Activated gamma-delta T cell treated with anti-CD3 and anti-CD28 coated beads, Interleukin-2, amount 50 U/mL, for 16 hours (primary cell): ENCODE measurements at places on chromosomes 6 and 20.

- no peak for DNase-seq
These were observed 324.2 kb downstream of the UBE3D start for GRCh38 chr6:82741325-82741995.

DNA sequence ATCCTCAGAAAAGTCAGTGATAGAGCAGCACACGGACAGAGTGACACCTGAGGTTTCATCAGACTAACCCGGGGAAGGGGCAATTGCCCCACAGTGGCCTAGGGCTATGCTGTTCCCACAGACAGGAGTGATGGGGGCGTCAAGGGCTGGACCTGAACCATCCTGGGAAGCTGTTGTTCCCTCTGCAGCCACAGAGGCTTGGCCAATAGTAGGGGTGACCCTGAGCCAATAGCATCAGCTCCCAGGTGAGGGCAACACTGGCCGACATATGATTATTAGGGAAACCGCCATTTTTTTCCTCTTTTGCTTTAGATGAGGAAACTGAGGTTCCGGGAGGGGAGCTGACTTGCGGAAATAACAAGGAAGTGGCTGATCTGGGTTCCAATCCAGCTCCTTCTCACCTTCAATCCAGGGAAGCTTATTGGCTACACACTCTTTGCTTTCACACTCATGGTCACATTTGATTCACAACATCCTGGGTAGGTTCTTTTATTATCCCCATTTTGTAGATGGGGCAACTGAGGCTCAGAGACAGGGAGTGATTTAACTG lies 126.0 kb downstream of the BMP7 start:
- DNase-seq: no peak

DNA sequence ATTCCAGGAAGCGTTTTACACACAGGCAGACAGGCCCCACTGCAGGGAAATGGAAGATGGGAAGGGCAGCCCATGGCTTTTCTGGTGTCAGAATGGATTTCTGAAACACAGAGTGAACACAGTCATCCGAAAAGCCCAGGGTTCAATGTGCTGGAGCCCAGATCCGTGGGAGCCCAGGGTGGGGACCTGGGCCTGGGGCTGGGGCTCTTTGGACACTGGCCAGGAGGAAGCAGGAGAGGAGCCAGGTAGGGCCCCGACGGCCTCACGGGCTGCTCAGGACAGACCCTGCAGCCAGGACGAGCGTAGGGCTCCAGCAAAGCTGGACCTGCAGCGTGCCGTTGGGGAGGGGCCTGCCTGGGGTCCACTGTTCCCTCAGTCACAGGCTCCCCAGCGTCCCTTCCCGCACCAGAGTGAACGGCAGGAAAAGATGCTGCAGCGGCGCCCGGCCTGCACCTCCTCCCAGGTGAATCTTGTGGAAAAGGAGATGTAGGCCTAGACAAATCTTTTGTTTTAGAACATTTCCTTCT lies 24.3 kb upstream of the LSM14B start:
- no peak for DNase-seq

DNA sequence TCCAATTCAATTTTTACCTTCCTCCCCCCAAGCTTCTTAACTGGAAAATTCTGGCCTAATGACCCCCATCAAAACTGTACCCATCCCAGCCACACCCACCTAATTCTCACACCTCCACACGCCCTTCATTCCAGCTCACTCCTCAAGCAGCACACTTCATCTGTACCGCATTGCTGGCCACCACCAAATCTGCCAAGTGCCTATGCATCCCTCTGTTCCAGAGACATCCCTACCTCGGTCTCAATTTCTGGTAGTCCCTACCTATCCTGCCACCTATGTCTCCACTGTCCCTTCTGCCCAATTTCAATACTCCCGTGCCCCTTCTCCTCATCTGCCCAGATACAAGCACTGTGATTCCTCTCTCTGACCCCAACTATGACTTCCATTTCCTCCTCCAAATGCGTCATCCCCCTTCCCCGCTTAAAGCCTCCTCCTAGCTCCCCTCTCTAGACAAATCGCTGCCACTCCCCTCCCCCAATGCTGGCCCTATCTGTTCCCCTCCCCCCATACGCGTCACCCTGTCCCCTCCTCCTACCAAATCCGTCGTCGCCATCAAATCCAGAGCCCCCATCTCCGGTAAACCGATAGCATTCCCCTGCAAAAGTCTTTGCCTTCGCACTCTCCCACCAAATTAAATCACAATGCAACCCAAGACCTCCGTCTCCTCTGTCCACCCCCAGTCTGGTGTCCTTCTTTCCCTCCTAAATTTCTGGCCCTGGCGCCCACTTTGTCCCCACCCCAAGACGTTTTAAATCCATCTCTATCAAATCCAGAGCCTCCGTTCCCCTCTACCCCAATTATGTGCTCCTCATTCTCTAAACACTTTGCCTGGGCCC lies 1.2 kb downstream of the MTCH1 start:
- peak; percentile 28 for DNase-seq

GRCh38 chr20:17694767-17695166 lies 5.0 kb upstream of the BANF2 start:
- no peak for DNase-seq

DNA sequence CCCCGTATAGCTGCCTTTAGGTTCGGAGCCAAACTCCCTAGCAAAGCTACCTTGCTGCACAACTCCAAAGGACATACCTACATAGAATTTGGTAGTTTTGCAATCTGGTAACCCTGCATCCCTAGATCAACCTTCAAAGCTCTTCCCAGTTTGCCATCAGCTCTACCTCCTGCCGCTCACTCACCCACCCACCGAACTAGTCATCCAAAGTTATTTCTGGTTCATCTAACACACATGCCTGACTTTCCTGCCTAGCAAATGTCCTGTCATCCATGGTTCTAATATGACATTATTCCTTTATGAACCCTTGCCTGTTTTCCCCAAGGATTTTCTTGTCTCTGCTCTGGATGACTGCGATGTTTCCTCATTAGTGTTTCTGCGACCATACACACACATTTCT lies 21.6 kb downstream of the SPAG4 start:
- no peak for DNase-seq

DNA sequence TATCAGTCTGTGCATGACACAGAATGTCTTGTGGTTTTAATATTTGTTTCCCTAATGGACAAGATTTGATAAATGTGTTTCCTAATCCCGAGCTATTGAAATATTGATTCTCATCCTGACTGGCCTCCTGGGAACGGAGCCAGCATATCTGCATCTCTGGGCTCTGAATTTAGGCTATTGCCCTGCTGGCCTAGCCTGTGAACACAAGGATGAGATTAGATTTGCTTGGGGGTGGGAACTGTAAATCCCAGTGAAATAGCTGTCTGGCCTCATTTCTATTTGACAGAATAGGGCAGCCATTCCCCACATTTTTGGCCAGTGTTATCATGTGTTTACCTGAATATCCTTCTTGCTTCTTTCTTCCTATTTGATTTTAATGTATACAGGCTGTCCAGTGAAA lies 198.4 kb upstream of the SOX4 start:
- no peak for DNase-seq

GRCh38 chr6:14353798-14354197 lies 236.2 kb downstream of the CD83 start:
- DNase-seq: no peak

- no peak for DNase-seq
These were observed 395.3 kb downstream of the CD109 start for GRCh38 chr6:74091136-74091793.

DNA sequence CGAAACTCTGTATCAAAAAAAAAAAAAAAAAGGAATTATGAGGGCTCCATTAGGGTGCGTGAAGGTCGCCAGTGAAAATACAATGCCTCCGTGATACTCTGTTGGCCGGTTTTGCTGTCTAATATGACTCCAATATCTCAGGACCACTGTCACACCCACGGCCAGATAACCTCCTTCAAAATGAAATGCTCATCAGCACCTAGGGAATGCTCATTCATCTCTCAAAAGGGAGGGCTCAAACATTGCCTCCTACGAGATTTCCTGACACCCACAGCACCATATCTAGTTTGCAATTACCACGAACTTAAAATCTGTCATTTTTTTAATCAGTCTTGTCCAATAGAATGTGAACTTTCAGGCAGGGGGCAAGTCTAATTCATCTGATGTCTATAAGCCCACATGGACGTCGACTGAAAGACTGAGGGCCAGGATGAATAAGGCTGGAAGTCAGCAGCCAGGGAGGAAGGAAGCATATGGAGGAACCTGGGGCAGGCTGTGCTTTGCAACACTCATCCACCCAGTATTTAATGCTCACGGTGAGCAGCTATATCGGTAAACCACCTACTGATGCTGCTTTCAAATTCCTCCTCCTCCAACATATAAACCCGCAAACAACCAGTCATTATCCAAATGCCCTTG lies 42.8 kb downstream of the MAP3K5 start:
- no peak for DNase-seq

DNA sequence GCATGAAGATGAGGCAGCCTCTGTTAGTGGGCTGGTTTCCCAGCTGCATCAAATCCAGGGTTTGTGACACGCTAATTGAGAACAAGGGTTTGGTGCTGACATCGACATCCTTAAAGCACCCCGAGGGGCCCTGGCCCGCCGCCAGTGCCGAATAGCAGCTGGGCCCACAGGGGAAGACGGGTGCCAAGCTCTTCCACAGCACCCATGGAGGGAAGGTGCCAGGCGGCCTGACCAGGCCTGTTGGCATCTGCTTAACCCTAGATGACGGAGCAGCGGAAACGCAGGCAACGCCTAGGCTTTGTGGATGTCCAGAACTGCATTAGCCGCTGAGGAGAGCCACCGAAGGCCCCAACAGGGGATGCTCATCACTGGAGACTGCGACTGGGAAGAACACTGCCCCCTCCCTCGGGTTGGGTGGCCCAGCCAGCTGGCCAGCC lies 16.0 kb downstream of the UQCC2 start:
- DNase-seq: no peak

GRCh38 chr6:115982453-115982852 lies 78.2 kb downstream of the FRK start:
- DNase-seq: no peak

DNA sequence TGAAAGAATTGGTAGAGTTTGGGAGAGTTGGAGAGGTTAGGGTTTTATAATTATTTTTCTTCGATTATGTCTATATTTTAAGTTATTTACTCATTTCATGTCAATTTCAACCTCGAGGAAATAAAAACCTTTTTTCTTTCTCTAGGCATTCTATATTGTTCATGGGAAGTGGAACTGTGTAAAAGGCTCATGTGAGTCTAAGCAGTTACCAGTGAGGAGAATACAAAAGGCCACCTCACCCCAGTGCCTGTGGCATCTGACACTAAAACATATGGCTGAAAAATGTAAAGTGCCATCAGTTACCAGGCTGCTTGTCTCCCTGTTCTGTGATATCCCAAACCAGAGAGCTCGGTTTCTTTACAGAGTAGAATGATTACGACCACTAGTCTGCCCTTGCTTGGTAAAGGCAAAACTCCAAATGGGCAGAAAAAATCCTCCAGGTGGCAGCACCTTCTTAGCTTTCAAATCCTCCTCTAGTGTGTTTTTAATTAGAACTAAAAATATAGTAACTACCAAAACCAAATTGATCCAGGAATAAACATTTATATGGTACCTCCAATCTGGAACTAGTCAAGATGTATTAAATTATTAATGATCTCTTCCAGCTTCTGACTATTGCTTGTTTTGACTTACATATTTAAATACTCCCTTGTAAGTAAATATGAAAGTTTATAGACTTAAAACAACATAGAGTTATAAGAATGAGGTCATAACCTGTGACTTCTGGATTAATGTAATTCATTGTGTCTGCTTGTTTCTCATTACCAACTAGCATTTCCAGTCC lies 122.6 kb upstream of the MCHR2 start:
- no peak for DNase-seq
